CD8-positive, alpha-beta T cell (primary cell): ENCODE measurements at places on chromosomes 12 and 14.

DNA sequence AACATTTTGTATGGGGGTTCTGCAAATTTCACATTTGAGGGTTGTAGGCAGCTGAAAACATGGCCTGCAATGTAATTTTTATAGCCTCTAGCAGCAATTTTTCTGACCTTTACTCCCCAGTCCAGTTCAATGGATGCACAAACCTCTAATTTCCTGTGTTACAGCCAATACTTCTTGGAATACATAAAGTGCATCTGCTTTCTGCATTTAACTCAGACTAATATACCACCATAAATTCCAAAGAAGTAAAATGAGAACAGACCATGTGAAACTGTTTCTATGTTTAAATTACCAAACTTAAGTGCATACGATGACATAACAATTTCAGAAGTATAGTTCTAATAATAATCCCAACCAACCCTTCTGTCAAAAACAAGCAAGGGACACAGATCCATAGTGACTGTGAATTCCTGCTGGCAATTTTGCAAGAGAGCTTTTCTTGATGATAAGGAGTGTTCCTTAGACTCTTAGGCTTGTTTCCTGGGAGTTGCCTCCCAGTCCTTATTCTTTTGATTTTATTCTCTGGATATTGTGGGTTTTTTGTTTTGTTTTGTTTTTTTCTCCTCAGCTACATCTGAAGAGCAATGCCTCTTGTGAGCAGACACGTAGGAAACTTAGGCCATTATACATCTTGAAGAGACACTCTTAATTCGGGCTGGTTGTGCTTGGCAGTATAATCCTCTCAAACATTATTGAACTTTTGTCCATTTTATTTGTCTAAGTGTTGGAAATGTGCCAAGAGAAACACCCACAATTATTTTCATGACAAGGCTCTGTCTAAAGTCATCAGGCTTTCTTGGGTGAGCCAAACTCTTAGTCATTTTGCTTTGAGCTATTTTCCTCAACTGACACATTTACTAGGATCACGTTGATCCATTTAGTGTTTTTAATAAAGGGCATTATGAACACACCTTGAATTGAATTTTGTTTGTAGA is 51.3 kb upstream of the RERGL start:
- no peak for DNase-seq

- no peak for DNase-seq
Measured at GRCh38 chr12:3436461-3437065, 54.4 kb upstream of the PRMT8 start.

GRCh38 chr14:94540031-94540794 is 21.0 kb upstream of the SERPINA4 start:
- no peak for DNase-seq

- no peak for DNase-seq
Measured at GRCh38 chr12:3130057-3130830, 53.1 kb downstream of the TSPAN9 start.

- DNase-seq: no peak
Measured at GRCh38 chr14:89303456-89304435, 113.3 kb downstream of the FOXN3 start.

- no peak for DNase-seq
Measured at GRCh38 chr14:24098927-24099813, 5.1 kb downstream of the PCK2 start.

GRCh38 chr14:50808053-50808452 is 22.9 kb downstream of the NIN start:
- DNase-seq: no peak

- no peak for DNase-seq
Measured at GRCh38 chr12:25655702-25656101, 102.6 kb upstream of the LMNTD1 start.

GRCh38 chr12:104320627-104321024 is 17.1 kb downstream of the EID3 start:
- DNase-seq: no peak

DNA sequence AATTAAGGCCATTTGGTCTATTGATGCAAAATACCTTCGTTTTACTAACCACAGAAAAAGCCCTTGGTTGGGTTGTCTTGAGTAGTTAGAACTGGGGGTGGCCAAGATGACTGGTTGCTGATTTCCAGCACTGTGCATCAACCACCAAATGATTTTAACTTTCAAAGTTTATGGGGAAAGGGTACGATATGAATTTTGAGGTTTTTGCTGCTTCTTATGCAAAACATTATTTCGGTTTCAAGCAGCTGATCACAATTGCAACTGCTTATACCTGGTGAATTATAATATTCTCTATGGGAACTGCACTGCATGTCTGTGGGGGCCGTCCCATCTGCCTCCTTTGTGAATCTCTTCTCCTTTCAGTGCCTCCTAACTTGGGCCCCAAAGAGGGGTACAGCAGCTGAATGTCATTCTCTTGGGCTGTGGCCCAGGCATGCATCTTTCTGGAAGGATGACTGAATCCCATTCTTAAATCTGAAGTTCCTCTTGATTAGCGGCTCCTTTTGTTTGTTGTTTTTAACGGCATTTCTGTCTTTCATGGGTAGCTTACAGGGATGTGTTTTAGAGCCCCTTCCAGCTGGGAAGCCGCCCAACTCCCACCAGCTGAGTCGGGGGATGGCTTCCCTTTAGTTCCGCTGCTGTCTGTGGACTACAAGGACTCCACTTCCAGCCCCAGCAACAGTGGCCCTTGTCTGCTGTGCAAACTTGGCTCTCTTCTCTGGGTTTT is 479.8 kb downstream of the ZFP36L1 start:
- no peak for DNase-seq

- DNase-seq: no peak
Measured at GRCh38 chr12:67772267-67773169, 124.0 kb downstream of the DYRK2 start.

- DNase-seq: no peak
Measured at GRCh38 chr12:88299567-88300101, 157.5 kb downstream of the TMTC3 start.

- DNase-seq: peak; percentile 83
Measured at GRCh38 chr12:121060149-121061001, 21.3 kb upstream of the OASL start.

- DNase-seq: no peak
Measured at GRCh38 chr14:105589161-105589925, 63.0 kb downstream of the TMEM121 start.

GRCh38 chr12:39587225-39587624 is 32.4 kb downstream of the ABCD2 start:
- DNase-seq: peak; percentile 56

DNA sequence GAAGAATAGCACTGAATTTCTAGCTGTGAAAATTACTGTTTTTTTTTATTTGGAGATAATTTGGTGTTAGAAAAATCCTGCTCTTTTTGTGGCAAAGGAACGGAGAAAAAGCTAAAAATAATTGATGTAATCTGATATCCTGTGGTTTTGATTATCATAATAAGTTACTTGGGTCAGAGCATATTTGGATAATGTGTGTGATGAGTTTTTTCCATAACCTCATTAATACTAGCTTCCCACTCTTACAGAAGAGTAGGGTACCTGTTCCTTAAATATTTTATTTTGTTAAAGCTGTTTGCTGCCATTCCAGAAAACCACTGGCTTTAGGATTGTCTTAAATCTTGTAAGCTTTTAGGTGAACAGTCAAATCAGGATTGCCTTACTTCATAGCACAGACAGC is 4.7 kb downstream of the PSMC6 start:
- DNase-seq: no peak

DNA sequence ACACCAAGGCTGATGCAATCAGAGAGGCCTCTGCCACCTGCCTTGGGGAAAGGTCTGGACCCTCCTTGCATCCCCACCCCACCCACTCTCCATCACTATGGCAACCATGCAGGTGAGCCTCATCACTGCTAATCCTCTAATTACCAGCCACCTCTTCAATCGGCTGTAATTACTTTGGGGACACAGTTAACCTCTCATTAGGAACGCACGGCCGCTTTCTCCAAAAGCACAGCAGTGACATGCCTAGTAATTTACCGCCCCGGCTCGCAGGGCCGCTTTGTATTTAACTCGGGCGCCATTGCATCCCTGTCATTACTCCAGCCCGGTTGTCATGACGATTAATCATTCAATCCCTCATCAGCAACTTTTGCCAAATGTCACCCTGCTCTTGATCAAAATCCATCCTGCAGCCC is 36.3 kb upstream of the FAM222A start:
- DNase-seq: no peak

- DNase-seq: no peak
Measured at GRCh38 chr12:114671443-114672411, 12.2 kb downstream of the TBX3 start.

GRCh38 chr12:114392909-114393308 is 13.0 kb downstream of the TBX5 start:
- no peak for DNase-seq

- no peak for DNase-seq
Measured at GRCh38 chr12:10408842-10409241, 715 bp downstream of the KLRC4 start.

- DNase-seq: no peak
Measured at GRCh38 chr12:64793610-64794009, 30.8 kb upstream of the TBC1D30 start.

GRCh38 chr12:27780612-27781408 is 774 bp upstream of the MANSC4 start:
- peak; percentile 33 for DNase-seq

GRCh38 chr12:124347805-124348658 is 53.1 kb downstream of the RFLNA start:
- DNase-seq: peak; percentile 40

GRCh38 chr14:96072076-96072475 is 32.9 kb downstream of the C14orf132 start:
- no peak for DNase-seq

DNA sequence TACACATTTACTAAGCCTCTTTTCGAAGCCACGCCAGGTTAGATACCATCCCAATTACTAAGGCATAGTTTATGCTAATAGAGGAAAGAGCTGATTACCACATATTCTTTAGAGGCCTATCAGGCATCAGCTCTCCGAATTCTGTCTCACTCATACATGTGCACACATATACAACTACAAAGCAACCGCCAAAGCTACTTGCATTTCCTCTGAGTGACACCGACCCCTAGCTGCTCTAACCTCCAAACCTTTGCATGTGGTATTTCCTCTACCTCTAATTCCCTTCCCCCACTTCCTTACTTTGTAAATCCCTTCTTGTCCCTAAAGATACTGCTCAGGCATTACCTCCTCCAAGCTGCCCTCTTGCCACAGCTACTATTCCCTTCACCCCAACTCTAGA is 107.2 kb downstream of the DUSP6 start:
- peak; percentile 29 for DNase-seq

DNA sequence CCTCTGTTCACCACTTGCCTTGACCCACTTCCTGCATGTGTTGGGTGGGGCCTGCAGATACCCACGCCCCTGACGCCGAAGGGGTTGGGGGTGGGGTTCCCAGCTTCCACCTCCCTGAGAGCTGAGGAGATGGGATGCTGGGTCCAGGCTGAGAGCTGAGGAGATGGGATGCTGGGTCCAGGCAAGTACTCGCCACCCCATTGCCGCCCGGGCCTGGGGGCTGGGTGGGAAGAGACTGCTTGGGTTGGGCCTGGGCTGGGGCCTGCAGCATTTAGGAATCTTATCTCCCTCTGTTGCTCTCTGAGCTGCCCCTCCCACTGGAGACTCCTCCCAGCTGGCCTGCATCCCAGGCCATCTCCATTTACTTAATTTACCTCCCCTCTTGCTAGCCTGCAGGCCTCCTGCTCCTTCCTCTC is 17.4 kb downstream of the TEAD4 start:
- no peak for DNase-seq

DNA sequence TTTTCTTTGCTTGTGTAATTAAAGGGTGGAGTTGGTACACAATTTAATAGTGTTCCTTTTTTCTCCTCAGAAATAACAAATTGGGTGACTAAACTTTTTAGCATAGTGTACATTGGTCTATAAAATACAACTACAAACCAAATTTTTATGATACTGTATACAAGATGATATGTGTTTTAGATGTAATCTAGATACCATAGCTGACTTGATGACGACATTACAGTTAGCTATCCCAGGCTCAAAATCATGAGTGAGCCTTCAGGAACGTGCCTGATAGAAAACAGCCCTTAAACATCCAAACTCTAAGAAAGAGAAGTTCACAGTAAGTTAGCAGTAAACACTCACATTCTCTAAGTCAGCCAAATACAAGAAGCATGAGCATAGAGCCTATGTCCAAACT is 99.0 kb upstream of the SSTR1 start:
- DNase-seq: no peak

DNA sequence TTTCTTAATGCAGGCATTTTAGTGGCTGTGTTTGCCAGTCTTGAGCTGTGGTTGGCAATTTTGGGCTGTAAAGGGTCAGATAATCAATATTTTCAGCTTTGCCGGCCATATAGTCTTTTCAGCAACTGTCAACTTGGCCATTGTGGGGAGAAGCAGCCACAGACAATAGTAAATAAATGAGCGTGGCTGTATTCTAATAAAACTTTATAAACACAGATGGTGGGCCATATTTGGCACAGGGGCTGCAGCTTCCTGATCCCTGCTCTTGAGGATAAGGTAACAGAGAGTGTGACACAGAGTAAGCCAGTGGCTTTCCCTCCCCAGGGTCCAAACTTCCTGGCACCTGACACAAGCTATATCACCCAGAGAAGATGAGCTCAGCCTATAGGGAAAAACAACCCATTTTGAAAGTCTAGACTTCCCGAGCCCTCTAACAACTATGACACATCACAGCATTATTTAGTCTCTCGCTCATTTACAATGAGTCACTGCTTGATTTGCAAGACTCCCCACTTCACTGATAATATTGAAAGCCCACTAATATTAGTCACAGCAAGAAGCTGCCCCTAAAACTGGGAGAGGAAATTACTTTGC is 163.1 kb upstream of the TMPO start:
- no peak for DNase-seq

DNA sequence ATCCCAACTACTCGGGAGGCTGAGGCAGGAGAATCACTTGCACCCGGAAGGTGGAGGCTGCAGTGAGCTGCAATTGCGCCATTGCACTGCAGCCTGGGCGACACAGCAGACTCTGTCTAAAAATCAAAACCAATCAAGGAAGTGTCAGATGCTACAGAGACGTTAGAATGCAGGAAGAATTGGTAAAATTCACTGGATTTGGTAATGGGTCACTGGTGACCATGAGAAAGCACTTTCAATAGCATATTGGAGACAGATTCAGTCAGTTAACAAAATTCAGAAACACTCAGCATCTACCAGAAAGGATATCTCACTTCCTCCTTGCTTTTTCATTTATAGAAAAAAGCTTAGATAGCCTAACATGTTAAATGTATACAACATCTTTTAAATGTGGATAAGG is 17.5 kb downstream of the BIN2 start:
- DNase-seq: no peak

GRCh38 chr14:24803933-24804494 is 170.0 kb upstream of the GZMB start:
- DNase-seq: no peak

DNA sequence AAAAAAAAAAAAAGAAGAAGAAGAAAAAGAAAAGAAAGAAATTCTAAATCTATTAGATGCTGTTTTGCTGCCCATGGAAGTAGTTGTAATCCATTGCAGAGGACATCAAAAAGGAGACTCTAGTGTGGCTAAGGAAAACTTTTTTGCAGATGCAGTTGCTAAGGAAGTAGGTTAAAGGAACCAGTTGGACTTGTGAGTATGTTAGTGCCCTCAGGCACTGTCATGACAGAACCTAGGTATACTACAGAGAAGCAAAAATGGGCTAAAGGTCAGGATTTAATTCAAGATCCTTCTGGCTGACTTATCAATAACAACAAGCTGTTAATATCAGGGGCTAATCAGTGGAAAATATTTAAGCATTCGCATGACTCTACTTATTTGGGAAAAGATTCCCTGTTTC is 1571.6 kb upstream of the FLRT2 start:
- DNase-seq: no peak
